ENCODE measurements at places on chromosomes 6 and 20.

DNA sequence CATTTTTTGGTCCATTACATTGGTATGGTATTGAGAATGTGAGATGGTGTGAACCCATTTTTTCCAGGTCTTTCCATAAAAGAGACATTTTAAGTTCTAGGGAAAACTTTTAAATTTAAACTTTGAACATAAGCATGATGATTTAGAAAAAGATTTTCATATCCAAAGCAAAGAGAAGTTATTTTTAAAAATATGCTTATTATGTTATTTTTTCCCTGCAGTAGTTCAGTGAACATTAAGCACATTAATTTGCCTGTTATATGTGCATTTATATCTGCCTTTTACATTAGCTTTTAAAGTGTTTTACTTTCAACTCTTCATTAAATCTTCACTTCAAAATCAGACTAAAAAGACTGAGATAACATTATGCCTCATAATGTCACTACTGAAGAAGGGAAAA, 116.7 kb downstream of the AHI1 start:
- no peak for DNase-seq

GRCh38 chr6:63572044-63572746, at the start of the genes LOC128125822 and PTP4A1:
Gene LOC128125822 (plus strand): TSS chr6:63572480.
Gene PTP4A1 (plus strand): TSS chr6:63572480. CDS start chr6:63576881, 4,401 bp downstream.
- DNase-seq = peak; percentile 97

DNA sequence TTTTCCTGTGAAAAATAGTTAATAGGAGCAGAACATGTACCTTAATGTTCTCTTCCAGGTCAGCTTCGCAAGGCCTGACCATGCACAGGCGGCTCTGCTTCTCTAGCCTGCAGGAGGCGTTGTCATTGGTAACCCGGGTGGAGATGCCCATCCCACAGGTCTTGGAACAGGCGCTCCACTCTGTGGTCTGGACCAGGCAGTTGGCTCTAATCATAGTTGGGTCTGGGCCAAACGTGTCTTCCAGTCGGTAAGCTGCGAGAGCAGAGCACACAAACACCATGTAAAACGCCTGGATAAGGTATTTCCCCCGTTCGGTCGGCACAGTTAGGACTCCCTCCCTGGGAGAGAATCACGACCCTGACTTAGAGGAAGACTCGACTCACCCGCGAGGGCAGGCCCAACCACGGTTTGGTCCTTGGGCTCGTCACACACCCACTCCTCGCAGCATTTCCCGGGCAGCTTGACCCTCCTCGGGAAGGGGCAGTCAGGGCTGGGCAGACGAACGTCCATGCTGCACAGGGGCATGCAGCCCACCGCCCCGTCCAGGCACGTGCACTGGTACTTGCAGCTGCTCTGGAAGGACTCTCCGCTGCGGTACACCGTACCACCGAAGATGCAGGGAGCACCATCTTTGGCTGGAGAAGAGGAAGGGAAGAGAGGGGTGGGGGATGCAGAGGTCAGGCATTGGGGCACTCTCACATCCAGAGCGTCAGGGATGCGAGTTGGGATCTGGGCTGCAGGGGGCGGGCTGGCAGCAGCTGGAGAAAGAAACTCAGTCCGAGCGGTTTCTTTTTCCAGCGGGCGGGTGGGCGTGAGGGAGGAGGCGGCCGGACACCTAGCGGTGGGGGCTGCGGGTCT, 1.0 kb downstream of the CCN2 start:
- DNase-seq = peak; percentile 61

DNA sequence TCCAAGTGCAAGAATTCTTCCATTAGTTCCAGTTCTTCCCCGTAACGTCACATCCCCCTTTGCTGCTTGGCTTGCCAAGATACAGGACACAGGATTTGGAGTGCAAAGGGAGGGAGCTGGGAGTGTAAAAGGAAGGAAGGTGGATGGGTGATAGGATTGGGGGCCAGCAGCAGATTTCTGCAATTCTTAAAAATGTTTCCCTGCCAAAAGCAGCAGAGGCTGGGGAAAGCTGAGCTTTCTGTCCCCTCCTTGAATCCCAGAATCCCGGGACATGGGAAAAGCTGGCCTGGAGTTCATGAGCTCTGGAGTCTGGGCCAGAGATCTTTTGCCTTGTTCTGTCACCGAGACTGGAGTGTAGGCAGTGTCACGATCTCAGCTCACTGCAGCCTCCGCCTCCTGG, 60.0 kb upstream of the EPB41L1 start:
- DNase-seq = no peak

DNA sequence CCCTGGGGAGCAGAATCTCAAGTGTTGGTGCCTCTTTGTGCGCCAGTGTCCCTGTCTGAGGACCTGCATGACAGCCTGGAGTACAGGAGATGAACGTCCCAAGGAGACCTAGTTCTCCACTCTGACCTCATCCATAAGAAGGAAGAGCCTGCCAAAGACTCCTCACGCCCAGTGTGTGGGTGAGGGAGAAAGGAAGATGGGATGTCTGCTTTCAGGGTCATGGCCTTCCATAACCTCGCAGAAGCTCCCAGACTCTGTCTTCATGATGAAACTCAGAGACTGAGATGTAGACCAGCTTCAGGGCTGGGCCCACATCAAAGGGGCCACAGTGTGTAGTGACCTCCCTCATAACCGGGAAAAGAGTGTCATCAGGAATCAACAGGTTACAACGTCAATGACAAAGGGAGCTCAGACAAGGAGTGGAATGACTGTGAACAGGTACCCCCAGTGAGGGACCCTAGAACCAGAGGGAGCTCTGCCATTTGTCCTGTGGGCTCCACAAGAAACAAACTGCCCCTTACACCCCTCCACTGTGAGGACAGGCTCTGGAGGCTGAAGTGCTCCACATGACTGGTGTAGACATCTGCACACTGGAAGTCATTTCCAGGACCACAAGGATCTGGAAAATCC, 8.1 kb downstream of the HLA-DQB1 start:
- no peak for DNase-seq

DNA sequence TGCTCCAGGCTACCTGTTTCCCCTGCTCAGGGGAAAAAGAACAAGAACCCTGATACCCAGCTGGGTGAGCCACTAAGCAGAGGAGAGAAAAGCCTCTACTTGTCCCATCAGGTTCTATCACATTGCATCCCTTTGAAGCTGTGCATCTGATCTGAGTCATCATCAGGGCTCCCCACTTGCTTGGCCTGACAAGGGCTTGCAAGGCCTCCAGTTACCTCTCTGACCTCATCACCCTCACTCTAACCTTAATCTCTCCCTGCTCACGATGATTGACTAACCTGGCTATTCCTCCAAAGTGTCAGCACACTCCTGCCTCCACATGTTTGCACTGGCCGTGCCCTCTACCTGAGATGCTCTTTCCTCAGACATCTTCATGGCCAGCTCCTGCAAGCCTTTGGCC, 309.5 kb upstream of the CHD6 start:
- no peak for DNase-seq

DNA sequence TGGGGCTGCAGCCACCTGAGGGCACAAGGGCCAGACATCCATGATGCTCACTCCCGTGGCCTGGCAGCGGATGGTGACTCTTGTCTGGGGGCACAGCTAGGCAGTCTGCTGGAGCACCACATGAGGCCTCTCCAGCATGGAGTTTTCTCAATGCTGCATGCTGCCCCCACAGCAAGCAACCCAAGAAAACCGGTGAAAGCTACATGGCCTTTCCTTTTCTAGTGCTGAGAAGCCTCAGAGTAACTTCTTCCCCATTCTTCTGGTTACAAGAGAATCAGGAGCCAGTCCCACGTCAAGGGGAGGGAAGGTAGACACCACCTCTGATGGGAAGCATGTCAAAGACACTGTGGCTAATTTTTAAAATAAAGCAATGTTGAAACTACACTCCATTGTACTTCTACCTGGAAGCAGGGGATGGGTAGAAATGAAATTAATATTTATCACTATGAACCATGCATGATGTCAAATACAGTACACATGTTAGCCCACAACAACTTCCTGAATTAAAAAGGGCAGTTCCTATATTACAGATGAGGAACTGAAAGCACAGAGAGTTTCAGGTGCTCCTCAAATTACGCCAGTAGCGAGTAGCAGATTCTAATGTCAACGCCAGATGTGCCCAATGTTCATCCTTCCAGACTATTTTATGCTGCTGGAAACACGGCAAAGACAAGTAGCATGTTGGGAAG, 101.5 kb downstream of the LAMP5 start:
- no peak for DNase-seq

DNA sequence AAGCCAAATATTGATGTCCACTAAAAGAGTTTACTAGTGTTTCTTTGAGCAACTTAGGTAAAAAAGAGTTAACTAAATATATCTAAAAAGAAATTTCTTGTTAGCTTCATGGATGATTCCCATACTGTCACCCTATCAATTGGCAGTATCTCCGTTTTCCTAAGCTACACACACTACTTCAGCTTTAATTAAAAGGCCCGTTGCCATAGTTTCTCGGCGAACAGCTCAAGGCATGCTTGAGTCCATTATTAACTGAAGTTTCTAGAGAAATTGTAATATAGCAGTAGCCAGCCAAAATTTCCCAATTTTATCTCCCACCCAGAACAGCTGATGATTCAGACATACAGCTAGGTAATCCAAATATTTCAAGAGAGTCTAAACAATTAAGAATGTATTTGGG, 20.0 kb upstream of the BEND6 start:
- no peak for DNase-seq

DNA sequence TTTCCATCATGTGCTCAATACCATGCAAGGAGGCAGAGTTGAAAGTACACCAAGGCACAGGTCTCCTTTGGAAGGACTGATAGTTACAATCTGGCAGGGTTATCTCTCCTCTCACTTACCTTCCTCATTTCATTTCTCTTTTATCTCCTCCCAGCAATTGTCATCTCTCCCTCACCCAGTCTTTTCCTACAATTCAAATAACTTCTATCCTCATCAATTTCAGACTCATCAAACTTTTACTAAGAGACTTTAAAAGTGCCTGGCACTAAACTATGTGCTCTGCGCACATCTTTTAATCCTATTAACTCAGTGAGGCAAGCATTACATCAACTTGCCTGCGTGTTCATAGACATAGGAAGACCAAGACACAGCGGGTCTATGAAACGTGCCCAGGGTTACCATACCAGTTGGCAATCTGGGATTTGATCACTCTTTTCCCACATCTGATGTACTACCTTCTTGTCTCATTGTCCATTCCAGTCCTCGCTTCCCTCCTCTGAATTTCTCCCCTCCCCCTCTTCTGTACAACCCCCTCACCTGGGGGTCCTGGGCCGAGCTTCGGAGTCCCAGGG, 1.2 kb downstream of the VARS1 start:
- DNase-seq = peak; percentile 50

DNA sequence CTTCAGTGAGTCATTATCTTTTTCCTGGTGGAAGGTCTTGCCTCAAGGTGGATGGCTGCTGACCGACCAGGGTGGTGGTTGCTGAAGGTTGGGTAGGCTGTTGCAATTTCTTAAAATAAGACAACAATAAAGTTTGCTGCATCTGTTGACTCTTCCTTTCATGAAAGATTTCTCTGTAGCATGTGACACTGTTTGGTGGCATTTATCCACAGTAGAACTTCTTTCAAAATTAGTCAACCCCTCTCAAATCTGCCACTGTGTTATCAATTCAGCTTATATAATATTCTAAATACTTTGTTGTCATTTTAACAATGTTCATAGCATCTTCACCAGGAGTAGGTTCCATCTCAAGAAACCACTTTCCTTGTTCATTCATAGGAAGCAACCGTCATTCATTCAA, 66.8 kb upstream of the ATXN1 start:
- no peak for DNase-seq

DNA sequence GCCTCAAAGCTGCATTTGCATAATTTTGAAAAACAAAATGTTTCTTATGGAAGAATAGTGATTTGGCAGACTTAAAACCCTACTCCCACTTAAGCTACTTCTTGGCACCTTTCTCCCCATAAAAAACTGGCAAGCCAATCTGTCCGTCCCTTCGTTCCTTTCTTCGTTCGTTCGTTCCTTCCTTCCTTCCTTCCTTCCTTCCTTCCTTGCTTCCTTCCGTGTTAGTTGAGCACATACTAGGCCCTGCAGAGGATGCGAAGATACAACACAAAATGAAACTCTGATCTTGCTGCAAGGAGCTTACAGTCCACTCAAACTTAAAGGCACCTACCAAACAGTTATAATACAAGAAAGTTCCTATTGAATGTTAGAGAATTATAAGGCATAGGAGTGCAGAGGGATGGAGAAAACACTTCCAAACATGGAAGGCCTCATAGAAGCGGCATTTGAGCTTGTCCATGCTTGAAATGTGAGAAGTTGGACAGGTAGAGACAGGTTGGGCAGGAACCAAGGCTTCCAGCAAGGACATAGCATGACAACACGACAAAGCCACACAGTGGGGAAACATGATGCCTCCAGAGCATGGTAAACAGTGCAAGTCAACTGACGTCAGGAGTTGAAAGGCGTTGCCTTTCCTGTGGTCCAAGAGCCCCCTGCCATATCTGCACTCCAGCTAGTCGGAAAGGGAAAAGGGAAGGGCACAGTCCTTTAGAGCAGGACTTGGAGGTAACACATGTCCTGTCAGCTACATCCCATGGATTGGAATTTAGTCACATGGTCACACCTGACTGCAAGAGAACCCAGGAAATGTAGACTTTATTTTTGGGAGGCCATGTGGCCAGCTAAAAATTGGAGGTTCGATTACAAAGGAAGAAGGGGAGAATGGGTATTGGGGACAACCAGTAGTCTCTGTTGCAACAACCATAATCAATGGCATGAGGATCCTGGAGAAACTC, 7.0 kb downstream of the PNPLA1 start:
- no peak for DNase-seq

DNA sequence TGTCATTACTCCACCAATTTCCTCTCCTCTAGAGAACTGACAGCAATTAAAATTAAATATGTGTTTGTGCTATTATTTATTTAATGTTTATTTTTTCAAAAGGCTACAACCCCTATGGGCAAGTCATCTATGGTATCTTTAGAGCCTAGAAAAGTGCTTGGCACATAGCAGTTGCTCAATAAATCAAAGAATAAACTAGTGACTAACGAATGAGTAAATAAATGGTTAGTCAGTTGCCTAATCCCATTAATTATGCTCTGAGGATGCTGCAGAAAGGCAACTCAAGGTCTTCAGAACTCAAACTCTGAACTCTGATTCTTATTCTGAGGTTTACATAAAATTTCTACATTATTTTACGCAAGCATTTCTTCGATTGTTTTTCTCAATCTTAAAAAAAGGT, 193.0 kb upstream of the TSHZ2 start:
- no peak for DNase-seq

- no peak for DNase-seq
These were observed 202.5 kb upstream of the MAN1A1 start for GRCh38 chr6:119552021-119552420.

DNA sequence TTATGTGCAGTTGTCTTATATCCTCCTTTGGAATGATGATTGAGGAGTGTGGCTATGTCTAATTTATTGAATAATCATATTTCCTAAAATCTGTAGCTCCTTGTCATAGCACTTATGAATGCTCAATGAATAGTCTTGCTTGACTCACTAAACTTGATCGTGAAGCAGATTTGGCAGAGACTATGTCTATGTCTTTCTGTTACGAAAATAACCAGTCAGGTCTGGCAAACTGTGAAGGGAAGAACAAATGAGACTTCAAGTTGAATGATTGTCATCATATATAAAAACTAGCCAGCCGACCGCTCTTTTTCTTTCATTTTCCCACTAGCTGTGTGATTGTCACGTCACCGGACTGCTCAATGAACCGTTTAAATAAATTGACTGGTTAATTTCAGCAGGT, 1303.9 kb upstream of the GJE1 start:
- no peak for DNase-seq
